Smooth muscle cell of bladder (primary cell): ENCODE measurements at places on chromosomes 4 and X. TPM values are rescaled to one million over a fixed set of nuclear protein-coding genes. Genes with fewer than 3 reads are reported as not detected.

VEGFC gene
- total RNA-seq = 19.3 and 24.1 TPM in 2 replicates

SPON2 gene
- total RNA-seq = 388 and 499 TPM in 2 replicates

GAGE2A gene
- total RNA-seq = not detected in 2 replicates

SPIN2B gene
- 8.1 and 14.8 TPM in 2 replicates for total RNA-seq

NKRF gene
- 2.6 and 3.3 TPM in 2 replicates for total RNA-seq

TCP11X2 gene
- total RNA-seq = not detected in 2 replicates
